Activated T-cell treated with anti-CD3 and anti-CD28 coated beads for 1 hour (primary cell): ENCODE measurements at places on chromosomes 2 and 18.
A peak's percentile ranks its signal among the peaks of the same experiment; 100 is the strongest.

DNA sequence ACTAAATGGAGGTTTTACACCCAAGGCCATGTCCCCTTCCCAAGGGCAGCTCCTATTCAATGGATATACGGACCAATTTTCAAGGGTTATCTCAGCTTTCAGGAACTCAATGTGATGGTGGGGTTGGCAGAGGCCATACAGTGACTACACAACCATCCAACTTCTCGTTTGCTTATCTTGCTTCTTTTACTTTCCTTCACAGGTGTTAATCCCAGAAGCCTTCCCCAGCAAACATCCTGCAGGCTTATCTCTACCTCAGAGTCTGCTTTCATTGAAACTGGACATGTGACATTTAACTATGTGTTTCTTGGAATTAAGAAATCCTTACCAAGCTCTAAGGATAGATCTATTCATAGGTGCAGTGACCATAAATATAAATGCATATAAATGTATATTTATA is 443.8 kb upstream of the CDH20 start:
- DNase-seq = no peak

GRCh38 chr18:13288509-13289133 is 70.1 kb downstream of the LDLRAD4 start:
- DNase-seq = no peak

- no peak for DNase-seq
Measured at GRCh38 chr2:191065785-191066184, 51.8 kb upstream of the STAT1 start.

- DNase-seq = no peak
Measured at GRCh38 chr2:146458585-146458984, 1386.2 kb upstream of the ACVR2A start.

GRCh38 chr2:47767880-47768609 is 14.9 kb upstream of the MSH6 start:
- peak; percentile 61 for DNase-seq

DNA sequence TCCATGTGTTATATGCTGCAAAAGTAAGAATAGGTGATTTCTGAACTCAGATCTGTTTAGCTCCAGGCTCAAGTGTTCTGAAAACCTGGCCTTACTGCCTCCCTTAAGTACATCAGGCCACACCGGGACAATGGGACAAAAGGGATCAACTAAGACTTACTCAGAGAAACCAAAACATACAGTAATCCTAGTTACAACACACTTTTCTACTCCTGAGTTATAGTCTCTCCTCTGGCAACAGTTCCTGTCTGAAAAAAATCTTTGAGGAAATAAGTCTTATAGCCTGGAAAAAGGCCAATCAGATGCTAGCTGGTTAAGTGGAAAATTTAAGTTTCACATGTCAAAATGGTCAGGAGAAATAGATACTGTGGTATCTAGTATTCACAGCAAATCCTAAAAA is 5.6 kb downstream of the METTL5 start:
- DNase-seq = no peak

GRCh38 chr2:211033765-211034164 is 477.4 kb downstream of the CPS1 start:
- no peak for DNase-seq

DNA sequence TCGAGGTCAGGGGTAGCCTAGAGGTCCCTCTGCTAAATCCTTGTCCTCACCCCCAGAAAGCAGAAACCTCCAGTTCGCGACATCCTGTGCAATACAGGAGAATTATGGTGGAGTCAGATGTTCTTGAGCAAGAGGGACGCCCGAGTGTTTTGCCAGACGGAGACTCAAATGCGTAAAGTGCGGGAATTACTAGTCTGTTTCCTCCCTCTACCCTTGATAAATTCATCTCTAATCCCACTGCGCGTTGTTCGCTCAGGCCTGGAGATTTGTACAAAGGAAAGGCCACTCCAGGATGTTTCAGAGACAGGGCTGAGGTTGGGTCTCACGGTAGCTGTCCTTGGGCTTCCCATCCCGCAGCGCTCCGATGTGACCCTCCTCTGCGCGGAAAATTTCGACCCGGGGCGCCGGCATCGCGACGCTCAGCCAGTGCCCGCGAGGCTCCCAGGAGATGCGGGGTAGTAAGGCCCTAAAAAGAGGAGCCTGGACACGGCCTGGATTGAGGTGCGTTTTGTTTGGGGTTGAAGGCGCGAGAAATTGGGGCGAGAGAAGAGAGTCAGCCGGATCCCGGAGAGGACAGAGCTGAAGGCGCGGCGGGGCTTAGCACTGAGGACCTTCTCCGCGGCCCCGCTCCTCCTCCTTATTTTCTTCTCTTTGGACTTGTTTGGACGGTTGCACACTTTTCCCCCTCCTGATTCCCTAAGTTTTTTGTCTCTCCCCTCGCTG is 2.6 kb upstream of the NEUROD1 start:
- DNase-seq = no peak

GRCh38 chr2:47016172-47016913 is 100.7 kb upstream of the MCFD2 start:
- no peak for DNase-seq

- DNase-seq = peak; percentile 23
Measured at GRCh38 chr2:238238766-238239542, 884 bp downstream of the HES6 start.

DNA sequence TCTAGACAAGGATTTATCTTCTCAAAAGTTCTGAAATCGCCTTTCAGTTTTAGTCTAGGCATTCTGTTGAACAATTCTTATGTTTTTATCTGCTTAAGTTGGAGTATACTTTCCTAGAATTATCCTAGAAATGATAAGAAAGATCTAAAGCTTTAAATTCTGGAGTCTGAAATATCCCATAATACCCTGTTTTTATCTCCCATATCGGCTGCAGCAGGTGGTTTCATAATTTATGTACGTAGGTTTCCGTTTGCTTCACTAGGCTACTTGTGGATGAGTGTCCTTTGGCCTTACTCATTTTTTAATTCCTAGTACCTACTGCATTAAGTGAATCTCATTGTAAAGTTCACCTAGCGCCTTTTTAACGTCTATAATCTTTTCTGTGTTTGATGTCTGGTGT is 58.5 kb upstream of the MGAT5 start:
- DNase-seq = no peak
